ENCODE measurements at places on chromosomes 2 and 18.

DNA sequence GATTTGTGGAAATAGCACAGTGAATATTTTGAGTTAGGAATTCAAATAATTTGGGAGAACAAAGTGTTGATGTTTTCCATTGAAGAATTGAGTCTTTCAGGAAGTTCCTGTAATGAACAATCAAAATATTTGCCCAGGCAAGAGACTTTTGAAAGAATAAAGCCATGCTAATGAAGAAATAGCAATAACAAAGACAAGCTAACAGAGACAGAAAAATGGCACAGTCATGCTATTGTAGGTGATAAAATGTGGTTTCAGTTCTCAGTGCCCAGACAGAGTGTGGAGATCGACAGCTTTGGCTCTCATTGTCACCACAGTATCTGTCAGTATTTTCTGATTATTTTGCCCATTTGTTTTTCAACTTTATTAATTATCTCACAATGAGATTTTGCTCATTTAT, 490.8 kb upstream of the PIK3C3 start:
- DNase-seq: no peak

- no peak for DNase-seq
Measured at GRCh38 chr2:98299211-98299905, 46.9 kb upstream of the CNGA3 start.

DNA sequence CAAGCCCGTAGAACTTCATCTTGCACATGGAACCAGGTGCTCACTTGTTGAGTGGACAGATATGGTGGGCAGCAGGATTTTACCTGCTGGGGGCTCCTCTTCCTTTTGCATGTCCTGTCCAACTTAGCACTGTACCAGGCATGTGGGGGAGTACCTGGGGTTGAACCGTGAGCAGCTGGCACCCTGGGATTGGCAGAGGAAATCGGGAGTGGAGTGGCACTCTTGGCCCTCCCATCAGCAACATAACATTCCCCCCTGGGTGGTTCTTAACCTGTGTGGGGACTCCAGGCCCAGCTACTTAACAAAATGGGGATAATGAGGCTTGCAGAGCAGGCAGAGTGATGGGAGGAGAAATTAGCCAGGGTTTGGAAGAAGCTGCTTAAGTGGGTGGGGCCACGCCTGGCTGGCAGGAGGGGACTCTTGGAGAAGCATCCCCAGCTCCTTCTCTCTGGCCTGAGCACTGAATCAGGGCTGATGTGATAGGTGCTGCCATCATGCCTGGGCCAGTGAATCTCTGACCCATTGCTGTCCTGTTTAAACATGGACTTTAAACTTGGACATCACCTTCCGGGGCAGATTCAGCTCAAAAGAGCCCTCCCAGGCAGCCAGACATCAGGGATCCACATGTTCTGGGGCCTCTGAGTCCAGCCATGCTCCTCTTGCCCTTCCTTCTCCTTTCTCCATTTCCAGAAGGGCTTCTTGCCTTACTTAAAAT, 15.5 kb downstream of the FOSL2 start:
- DNase-seq: no peak

DNA sequence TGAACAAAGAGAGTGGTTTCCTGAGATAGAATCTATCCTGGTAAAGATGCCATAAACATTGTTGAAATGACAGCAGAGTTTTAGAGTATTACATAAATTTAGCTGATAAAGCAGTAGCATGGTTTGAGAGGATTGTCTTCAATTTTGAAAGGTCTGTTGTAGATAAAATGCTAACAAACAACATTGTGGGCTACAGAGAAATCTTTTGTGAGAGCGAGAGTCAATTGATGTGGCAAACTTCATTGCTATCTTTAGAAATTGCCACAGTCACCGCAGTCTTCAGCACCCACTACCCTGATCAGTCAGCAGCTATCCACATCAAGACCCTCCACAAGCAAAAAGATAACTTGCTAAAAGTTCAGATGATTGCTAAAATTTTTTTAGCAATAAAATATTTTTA, 17.5 kb downstream of the VRK2 start:
- DNase-seq: no peak

- no peak for DNase-seq
Measured at GRCh38 chr2:199329466-199329865, 128.3 kb downstream of the SATB2 start.

GRCh38 chr2:31258351-31258750, 24.4 kb downstream of the EHD3 start:
- DNase-seq: no peak

DNA sequence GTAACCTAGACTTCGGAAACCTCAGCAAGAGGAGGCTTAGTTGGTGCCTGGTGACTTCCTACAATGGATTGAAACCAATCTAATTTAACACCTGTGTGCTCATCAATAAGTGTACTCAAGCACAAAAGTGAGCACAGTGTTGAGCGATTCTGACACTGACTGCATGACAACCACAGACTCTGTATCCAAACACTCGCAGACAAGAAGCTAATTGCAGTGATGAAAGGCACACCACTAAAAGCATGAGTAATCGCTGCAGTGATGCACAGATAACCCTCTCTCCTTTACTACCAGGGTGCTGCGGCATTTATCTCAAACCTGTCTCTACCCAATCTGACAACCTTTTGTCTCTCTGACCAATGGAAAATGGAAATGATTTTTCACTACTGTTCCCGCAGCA, 168.1 kb downstream of the AFF3 start:
- no peak for DNase-seq

DNA sequence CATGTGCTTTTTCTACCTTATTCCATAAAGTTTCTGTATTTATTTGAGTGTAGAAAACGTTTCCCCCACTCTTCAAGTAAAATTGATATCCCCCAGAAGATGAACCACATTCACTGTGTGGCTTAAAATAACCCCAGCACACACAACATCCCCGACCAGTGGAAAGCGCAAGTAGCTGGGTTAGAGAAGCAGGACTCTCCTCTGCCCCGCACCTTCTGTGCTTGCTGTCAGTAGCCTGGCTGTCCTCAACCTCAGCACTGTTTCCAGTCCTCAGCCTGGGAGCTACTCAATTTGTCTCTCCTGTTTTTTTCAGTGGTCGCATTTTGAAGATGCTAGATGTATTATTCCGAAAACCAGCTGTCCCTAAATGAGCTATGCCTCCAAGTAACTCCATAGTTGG, 18.0 kb upstream of the ST8SIA3 start:
- no peak for DNase-seq

- DNase-seq: no peak
Measured at GRCh38 chr18:62372156-62372555, 47.0 kb downstream of the TNFRSF11A start.

- no peak for DNase-seq
Measured at GRCh38 chr18:2822213-2822921, 24.4 kb upstream of the EMILIN2 start.

DNA sequence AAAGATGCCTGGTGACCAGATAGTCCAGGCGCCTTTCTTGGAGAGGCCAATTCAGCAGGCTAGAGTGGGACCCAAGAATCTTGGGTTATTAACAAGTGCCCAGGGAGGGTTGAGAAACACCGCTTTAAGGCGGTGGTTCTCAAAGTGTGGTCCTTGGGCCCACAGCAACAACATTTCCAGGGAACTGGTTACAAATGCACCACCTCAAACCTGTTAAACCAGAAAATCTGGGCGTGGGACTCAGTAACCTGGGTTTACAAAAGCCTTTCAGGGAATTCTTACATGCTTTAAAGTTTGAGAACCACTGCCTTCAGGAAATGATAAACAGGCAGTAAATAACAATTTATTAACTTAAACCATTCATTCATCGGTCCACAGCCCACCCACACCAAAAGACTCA, 92.5 kb downstream of the SP3 start:
- DNase-seq: no peak

GRCh38 chr2:240468303-240469238, 33.1 kb downstream of the GPC1 start:
- DNase-seq: no peak

GRCh38 chr2:83191316-83191715, 1267.8 kb downstream of the SUCLG1 start:
- no peak for DNase-seq

GRCh38 chr2:98903767-98904485, 32.1 kb downstream of the CRACDL start:
- no peak for DNase-seq
